ENCODE measurements at places on chromosomes 4 and X.

DNA sequence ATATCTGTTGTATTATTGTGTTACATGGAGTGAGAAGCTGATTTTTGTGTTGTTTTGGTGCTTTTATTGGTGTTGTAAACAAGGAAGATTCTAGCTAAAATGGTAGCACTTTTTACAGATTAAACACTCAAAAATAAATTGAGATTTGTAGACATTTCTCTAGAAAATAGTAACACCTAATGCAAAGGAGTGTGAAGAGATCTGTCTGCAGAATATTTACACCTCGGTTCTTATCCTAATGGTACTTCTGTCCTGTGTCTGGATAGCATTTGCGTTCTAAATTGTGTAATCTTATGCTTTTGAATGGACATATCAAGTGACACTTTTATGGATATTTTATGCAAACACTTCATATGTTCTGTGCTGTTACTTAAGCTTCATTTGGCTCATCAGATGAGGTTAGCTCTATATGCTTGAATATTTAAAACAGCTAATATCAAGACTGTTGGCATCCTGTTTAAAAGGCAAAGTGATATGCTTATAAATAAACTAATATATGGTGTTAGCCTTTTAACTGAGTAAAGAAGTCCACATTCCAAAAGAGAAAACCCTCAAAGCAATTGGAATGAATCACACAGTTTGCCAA is 6.0 kb downstream of the PCDH7 start:
- DNase-seq, result no peak

GRCh38 chrX:55357236-55357635 is 92.5 kb upstream of the PAGE3 start:
- DNase-seq, result no peak

GRCh38 chrX:65745992-65746391 is 78.5 kb downstream of the MSN start:
- DNase-seq, result no peak

GRCh38 chrX:103475381-103475780 is 43.9 kb downstream of the RAB40A start:
- no peak for DNase-seq

DNA sequence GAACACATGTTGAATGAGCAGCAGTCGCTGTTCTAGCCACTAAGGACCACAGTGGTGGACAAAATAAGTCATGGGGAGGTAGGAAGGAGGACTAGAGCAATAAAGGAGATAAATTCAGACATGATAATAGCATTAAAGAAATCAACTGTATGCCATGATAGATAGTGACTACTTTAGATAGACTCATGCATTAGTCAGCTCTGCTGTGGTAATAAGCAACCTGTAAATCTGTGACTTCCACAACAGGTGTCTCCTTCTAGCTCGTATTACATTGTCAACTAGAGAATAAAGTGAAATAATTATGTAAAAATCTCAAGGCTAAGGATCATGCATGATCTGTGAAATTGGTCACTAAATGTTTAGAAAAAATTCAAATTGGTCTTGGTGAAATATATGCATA is 77.9 kb downstream of the WWC2 start:
- DNase-seq, result no peak

- no peak for DNase-seq
Measured at GRCh38 chrX:38335382-38335781, 8.1 kb upstream of the RPGR start.

DNA sequence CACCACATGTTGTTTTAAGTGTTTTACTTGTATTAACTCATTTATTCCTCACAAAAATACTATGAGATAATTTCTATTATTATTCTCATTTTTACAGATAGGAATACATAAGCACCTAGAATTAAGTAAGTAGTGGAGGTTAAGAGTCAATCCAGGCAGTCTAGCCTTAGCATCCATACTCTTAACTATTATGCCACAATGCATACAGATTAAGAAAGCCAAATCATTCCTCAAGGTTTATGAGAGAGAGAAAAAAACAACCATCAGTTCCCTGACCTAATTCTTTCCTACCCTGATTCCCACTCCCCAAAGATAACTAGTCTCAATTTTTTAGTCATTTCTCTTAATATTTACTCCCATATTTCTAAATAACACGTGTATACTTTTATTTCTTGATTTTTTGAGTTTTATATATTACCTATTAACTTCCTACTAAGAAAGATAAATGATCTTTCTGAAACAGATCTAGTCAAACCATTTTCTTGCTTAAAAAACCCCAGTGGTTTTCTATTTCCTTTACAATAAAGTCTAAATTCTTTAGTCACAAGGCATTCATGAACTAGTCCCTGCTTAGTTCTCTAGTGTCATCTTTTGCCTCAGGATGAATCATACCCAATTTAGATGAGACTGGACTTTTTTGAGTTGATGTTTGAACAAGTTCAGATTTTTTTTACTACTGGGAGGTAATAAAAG is 16.0 kb downstream of the UBA6 start:
- DNase-seq, result no peak

DNA sequence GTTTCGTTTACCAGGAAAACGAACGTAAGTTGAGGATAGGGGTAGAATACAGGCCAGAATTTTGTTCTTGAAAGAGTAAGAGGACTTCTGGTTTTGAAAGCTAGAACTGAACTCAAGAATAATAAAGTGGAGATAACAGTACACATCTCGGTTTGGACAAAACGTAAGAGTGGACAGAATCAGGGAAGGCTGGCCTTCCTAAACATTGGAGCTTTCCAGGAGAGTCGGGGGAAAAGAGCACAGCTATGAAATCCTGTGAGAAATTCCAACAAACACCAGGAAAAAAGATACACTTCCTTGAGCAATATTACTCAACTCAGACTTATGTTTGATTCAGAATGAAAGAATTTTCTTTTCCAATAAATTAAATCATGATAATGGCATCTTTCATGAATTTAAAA is 1.2 kb downstream of the CTSO start:
- DNase-seq, result no peak

GRCh38 chr4:10099499-10100325 is 16.9 kb downstream of the WDR1 start:
- no peak for DNase-seq

GRCh38 chr4:159242427-159242826 is 139.5 kb downstream of the RAPGEF2 start:
- no peak for DNase-seq

- no peak for DNase-seq
Measured at GRCh38 chrX:71514367-71515037, 18.4 kb upstream of the OGT start.

- no peak for DNase-seq
Measured at GRCh38 chr4:9989918-9990635, 31.2 kb downstream of the SLC2A9 start.

GRCh38 chrX:56468441-56468840 is 95.0 kb upstream of the UBQLN2 start:
- DNase-seq, result no peak

- no peak for DNase-seq
Measured at GRCh38 chrX:10062352-10062751, 94.4 kb upstream of the CLCN4 start.

- DNase-seq, result no peak
Measured at GRCh38 chrX:29640106-29640505, 575.3 kb upstream of the MAGEB2 start.

- no peak for DNase-seq
Measured at GRCh38 chr4:127809173-127809800, 27.2 kb downstream of the HSPA4L start.

DNA sequence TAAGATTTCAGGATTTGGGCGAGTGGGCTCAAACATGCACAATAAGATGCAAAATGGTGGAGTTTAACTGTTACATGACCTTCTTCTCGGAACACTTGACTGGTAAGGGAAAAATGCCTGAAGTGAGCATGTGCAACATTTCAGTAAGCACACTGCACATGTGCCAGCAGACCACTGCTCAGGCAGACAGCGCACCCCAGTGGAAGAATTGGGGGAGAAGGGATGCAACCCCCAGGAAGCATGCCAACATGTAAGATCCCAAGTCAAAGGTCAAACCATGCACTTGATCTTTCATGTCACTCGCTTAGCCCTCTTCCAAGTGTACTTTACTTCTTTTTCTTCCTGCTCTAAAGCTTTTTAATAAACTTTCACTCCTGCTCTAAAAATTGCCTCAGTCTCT is 256.3 kb downstream of the CENPC start:
- DNase-seq, result no peak

DNA sequence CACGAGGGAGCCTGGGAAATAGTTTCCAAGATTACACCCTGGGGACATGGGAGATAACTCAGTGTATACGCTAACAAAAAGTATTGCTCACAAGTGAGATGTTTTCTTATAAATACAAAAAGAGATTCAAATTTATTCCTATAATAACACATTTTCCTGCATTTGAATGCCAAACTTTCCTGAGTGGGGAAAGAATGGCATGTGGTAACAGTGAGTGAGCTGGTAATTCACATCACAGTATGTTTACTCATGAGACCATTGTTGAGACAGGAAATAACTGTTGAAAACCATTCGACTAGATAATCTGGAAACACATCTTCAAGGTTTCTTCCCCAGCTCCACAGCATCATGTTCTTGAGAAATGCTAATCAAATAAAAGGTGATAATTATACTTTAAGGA is 109.1 kb downstream of the TASL start:
- no peak for DNase-seq

DNA sequence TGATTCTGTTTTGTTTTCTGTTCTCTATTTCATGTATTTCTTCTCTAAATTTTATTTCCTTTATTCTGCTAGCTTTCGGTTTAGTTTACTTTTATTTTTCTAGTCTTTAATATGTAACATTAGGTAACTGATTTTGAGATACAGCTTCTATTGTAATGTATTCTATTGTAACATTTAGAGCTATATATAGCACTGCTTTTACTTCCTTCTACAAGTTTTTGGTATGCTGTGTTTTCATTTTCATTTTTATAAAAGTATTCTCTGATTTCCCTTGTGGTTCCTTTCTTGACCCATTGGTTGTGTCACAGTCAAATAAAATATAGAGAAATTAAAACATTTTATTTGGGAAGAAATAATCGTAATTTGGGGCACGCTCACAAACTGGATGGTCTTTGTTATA is 13.9 kb upstream of the CT47A1 start:
- no peak for DNase-seq

GRCh38 chr4:108333353-108333942 is 164.7 kb upstream of the LEF1 start:
- DNase-seq, result no peak

- no peak for DNase-seq
Measured at GRCh38 chr4:178255172-178255571, 812.9 kb upstream of the AGA start.

DNA sequence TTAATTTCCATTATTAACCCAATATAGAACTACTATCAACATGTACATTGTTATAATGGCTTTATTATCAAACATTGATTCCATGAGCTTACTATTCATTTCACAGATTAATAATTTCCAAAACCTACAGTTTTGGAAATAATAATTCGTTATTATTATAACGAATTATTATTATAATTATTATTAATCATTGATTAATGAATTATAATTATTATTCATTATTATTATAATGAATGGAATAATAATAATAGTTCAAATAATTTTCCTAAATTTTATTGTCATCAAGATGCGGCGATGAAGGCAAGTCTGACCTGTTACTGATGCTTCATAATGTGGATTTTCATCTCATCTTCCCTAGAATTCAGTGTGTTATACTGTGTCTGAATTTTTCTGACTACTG is 22.0 kb downstream of the CTSO start:
- no peak for DNase-seq

DNA sequence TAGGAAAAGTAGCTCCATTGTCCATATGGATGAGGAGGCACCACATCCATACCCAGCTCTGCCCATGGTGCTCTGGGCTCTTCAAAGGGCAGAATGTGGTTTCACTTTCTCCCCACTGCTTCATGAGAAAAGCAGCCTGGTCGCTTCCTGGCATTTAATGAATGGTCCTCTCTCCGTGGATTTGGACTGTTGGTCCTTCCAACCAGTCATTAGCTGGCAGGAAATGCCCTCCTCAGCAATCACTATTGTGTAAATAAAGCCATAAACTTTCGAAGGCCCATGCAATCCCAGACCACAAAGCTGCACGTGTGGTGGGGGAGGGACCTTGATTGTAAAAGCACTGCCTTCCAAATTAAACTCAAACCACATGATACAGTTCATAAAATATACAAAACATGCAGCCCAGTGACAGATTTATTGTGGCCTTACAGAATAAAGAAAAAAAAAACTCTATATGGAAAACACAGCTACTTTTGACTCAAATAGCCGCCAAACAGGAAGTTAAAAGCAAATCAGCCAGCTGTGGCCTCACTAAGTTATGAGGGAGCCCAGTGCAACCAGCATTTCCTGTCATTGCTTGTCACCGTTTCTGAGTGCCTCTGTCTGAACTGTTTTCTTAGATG is 8.1 kb downstream of the MBNL3 start:
- no peak for DNase-seq

DNA sequence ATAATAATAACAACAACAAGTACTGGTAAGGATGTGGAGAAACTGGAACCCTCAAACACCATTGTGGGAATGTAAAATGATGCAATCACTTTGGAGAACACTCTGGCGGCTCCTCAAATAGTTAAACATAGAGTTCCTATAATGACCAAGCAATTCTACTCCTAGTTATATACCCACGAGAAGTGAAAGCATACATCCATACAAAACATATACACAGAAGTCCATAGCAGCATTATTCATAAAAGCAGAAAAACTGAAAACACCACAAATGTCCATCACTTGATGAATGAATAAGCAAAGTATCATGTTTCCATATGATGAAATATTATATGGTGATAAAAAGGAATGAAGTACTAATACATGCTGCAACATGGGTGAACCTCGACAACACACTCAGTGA is 116.7 kb downstream of the AMELX start:
- no peak for DNase-seq

GRCh38 chr4:184168406-184169019 is 49.2 kb downstream of the ENPP6 start:
- no peak for DNase-seq

DNA sequence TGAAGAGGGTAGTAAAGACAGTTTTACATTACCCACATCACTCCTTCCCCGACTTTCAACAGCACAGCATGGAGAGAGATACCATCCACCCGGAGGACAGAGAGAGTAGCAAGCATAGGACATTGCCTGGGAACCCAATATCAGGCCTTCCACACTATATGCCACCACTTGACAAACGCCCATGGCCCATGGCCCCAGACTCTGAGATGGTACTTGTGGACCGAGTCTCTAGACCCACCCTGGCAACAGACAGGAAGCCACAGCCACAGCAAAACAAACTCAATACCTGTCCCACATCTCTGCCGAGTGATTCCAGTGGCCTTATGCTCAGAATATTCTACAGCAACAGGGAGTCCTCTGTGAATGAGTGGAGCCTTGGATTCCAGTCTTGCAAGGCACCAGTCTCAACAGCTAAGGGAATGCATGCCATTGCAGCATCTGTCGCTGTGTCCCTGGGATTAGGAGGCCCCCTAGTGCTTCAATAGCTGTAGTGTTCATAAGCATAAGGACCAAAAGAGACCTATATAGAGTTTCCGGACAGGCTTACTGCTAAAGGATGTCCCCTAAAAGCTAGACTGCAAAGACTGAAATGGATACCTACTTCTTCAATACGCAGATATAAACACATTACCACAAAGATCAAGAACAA is 14.7 kb upstream of the CT55 start:
- DNase-seq, result no peak

Data from activated CD8-positive, alpha-beta memory T cell treated with anti-CD3 and anti-CD28 coated beads for 4 hours (primary cell).